ENCODE measurements at places on chromosomes 3 and 15.

DNA sequence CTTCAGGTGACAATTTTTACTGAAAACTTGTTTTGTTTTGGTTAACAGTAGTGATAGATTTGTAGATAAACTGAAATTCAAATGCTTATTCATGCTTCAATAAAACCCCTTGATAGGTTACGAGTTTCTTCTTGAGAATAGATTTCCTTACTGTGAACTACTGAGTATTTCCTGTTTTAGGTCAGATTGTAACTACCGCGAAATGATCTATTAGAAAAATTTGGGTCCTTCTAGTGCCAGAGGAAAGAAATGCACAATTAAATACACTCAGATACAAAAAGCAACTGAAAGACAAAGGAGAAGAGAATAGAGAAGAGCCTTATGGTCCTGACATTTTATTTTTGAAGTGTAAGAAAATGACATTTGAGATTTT, 251.7 kb upstream of the TBL1XR1 start:
- DNase-seq: no peak

DNA sequence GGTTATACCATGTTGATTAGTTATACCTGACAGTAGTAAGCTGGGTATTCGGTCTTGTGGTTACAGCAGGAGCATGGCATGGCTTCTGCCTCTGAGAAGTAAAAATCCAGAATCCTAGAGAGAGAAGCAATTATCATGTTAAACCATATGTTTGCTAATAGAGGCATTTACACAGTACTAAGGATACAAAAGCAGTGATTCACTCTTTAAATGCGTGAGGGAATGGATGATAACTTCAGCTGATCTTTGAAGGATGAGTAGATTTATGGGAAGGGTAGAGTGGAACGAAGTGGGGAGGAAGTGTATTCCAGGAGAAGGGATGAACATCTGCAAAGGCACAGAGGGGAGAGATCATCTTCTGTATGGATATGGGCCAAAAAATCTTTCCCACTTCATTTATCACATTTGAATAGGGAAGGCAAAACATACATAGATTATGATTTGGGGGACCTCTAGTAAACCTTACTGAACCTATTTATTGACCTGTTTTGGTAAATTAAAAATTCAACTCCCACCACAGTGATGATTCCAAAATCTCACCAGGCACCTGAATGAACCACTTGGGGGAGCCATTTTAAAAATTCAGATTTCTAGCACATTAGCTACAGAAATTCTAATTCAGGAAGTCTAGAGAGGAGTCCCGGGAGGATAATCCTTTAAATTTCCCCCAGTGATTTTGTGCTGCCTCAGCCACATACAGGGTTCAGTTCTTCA, 35.1 kb downstream of the IGSF10 start:
- no peak for DNase-seq

- DNase-seq: no peak
Measured at GRCh38 chr15:36160351-36160750, 419.1 kb upstream of the CDIN1 start.

- DNase-seq: no peak
Measured at GRCh38 chr3:156781310-156782230, 44.6 kb upstream of the LEKR1 start.
